ENCODE measurements at places on chromosomes 3 and 15.

- peak; percentile 50 for DNase-seq
Measured at GRCh38 chr3:193564012-193564411, 9.3 kb upstream of the ATP13A4 start.

DNA sequence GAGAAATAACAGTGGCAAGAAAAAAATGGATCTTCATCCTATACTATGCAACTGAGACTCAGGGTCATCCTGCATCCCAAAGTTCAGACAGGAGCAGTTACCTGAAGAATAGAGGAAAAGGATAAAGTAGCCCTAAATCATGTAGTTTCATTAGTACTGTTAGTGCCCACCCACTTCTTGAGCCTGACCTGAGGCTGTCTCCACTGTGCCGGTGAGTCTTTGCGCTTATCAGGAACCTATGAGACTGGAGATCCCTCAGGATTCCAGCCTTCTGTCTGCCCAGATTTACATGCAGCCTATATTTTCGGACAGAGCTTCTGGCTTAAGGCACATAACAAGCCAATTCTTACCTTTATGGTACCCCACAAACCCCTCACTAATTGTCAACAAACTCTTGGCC is 791.6 kb downstream of the ROBO1 start:
- peak; percentile 13 for DNase-seq

GRCh38 chr3:54123776-54124196 is 1.4 kb downstream of the CACNA2D3 start:
- DNase-seq, result no peak

DNA sequence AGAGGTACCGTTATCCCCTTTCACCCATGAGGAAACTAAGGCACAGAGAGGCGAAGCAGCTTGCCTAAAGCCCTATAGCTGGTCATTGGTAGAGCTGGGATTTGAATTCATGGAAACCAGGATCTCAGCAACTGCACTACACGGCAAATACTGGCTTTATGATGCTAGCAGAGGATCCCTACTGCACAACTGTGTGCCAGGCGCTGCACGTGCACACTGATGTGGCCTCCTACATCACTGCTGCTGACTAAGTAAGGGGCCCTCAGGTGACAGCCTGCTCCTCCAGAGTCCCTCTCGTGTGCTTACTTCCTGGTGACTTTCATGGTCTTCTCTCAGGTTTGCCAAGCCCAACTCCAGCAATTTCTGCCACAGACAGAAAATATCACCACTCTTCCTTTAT is 3.4 kb upstream of the POLG start:
- no peak for DNase-seq

DNA sequence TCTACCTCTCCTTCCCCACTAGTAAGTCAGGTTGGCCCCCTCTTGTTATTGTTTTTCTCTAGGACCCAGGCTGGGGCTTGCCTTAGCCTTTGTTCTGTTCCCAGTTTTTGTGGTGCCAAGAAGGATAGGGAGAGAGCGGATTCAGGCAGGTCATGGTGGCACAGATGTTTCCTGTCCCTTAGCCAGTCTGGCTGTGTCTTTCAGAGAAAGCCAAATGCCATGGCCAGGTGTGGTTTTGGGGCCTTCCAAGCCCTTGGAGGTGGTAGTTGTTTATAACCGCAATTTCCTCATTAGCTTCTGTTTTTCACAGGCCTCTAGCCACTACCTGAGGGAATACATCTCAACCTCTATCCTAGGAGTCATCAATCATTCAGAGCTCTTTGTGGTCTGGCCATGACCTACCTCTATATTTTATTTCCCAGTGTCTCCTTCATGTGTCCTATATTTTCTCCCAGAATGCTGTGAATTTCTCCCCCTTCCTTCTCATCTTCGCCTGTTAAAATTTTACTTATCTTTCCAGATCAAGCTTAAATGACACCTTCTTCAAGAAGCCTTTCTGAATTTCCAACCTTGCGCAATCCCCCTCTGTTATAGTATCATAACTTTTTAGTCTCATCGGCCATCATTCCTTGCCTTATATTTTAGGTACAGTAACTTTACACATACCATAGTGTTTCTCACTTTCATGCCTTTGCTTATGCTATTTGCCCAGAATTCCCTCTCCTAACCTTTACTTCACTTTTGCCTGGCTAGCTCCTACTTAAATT is 38.2 kb downstream of the TIMP4 start:
- DNase-seq, result no peak

GRCh38 chr15:26620528-26621458 is 152.1 kb downstream of the GABRB3 start:
- DNase-seq, result peak; percentile 14

DNA sequence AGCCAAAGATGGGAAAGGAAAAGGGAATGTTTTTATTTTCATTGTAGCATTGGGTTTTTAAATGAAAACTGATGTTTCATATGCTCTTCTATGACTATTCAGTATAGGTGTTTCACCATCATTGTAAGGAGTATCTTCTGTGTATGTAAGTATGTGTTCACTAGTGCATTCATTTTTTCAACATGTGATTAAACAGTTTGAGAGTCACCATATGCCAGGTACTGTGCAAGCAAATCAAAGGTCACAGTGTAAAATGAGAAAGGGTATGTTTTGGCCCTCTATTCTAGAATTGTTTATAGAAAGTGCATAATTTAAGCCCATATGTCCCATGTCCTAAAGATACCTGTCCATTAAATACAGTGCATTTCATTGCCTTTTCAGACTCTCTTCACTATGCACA is 207.2 kb downstream of the ZBTB20 start:
- no peak for DNase-seq

DNA sequence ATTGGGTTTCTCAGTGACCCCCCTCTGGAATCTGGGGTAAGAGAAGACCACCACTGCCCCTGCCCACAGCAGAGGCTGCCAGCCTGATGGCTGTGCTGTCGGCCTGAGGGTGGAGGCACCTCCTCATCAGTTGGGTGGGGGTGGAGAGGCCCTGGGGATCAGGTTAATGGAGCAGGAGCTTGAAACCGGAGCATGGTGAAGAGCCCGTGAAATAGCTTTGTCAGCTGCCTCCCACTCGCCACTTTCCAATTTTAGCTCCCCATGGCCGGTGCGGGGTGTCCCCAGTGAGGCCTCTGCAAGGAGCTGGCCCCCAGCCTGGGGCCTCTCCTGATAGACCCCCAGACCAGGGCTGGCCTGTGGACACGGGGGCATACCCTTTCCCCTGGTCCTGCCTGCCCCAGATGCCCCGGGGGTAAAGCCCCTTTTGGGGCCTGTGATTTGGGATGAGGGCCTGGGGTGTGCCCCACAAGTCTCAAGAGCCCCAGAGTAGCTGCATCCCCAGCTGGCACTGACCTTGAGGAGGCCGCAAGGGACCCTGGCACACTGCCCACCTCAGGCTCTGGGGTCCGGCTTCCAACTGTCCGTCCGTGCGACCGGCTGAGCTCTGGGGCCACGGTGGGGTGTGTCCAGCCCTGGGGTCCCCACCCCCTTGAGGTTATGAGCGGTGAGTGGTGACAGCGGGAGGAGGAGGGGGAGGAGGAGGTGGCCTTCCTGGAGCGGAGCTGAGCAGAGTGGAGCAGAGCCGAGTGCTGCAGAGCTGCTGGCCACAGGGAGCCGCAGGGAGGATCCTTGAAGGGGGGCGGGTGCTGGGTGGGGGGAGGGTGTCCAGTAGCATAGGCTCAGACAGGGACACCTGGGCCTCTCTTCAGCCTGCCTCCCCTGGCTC is at the start of gene HHATL:
TSS of gene HHATL (minus strand) at position 733 of the 886 bp plus-strand sequence. CDS start 1,972 bp downstream, outside the sequence.
- DNase-seq, result no peak

DNA sequence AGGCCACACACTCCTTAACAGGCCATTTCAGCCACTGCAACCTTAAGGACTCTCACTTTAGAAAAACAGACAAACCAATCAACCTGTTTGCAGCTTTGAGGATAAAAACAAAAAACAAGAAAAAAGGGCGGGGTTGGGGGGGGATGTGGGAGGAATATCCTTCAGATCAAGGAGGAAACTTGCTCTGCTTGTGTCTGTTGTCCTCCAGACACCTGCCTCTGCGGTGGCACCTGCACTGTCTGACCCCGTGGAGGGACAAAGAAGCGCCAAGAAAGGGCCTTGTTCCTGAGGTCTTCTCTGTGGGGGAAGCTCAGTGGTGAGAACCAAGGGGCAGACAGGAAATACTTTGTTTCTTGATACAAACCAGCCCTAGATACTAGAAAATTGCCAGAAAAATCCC is 70.5 kb downstream of the POLR2M start:
- DNase-seq, result no peak

- no peak for DNase-seq
Measured at GRCh38 chr3:57709031-57709430, 16.2 kb upstream of the DENND6A start.

GRCh38 chr3:28273837-28274236 is 32.4 kb downstream of the CMC1 start:
- DNase-seq, result no peak

All from NCI-H524 (cell line).